Calu3 (cell line): ENCODE measurements at places on chromosomes 1 and 21.

GRCh38 chr1:155184835-155185782 lies 11.5 kb downstream of the TRIM46 start:
- DNase-seq: peak; percentile 58

- DNase-seq: no peak
These were observed 18.8 kb downstream of the PTPRC start for GRCh38 chr1:198657550-198658064.

DNA sequence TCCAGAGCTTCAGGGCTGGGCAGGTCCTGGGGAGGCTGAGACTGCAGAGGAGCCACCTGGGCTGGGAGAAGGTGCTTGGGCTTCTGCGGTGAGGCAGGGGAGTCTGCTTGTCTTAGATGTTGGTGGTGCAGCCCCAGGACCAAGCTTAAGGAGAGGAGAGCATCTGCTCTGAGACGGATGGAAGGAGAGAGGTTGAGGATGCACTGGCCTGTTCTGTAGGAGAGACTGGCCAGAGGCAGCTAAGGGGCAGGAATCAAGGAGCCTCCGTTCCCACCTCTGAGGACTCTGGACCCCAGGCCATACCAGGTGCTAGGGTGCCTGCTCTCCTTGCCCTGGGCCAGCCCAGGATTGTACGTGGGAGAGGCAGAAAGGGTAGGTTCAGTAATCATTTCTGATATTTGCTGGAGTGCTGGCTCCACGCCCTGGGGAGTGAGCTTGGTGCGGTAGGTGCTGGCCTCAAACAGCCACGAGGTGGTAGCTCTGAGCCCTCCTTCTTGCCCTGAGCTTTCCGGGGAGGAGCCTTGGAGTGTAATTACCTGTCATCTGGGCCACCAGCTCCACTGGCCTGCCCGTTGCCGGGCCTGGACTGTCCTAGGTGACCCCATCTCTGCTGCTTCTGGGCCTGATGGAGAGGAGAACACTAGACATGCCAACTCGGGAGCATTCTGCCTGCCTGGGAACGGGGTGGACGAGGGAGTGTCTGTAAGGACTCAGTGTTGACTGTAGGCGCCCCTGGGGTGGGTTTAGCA lies 9.3 kb downstream of the MYBPH start:
- DNase-seq: peak; percentile 58

DNA sequence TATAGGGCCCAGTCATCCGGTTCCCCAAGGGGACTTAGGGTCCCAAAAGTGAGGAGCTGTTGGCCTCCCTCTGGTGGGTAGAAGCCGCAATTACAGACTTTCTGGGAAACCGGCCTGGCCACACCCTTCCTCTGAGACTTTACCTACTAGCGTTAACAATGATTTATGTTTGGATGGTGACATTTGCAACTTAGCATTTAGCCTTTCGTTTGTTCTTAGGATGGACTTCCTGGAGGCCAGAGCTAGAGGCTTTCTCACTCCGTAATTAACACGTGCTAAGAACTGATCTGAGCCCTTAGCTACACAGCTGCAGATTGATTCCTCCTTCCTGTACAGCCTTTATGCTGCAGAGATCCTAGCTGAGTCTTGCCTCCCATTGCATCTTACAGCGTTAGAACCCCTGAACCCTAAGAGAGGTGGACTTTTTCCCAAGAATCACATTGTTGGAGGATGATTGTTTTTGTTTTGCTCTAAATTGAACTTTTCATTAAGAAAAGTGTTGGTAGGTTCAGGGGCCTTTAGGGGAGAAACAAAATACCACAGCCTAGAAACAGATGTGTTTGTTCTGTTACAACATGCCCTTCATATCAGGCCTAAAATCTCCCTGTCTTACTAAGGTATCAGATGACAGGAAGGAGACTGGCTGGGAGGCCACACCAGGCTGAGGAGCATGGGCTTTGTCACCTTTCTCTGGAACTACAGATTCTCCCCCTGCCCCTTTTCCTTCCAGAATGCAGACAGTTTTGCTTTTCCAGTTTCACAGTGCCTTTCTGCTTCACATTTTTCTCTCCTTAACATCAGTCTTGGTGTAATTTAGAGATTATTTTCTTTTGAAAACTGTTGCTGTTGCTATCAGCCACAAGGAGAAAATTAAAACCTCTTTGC lies 1.9 kb downstream of the S100A11 start:
- DNase-seq: peak; percentile 85

GRCh38 chr1:201016211-201016651 lies 7.3 kb downstream of the KIF21B start:
- no peak for DNase-seq

- peak; percentile 91 for DNase-seq
These were observed at the start of gene PYGO2 for GRCh38 chr1:154961207-154962155. Gene PYGO2 (minus strand): TSS chr1:154961782. CDS start chr1:154961576, 206 bp downstream.

DNA sequence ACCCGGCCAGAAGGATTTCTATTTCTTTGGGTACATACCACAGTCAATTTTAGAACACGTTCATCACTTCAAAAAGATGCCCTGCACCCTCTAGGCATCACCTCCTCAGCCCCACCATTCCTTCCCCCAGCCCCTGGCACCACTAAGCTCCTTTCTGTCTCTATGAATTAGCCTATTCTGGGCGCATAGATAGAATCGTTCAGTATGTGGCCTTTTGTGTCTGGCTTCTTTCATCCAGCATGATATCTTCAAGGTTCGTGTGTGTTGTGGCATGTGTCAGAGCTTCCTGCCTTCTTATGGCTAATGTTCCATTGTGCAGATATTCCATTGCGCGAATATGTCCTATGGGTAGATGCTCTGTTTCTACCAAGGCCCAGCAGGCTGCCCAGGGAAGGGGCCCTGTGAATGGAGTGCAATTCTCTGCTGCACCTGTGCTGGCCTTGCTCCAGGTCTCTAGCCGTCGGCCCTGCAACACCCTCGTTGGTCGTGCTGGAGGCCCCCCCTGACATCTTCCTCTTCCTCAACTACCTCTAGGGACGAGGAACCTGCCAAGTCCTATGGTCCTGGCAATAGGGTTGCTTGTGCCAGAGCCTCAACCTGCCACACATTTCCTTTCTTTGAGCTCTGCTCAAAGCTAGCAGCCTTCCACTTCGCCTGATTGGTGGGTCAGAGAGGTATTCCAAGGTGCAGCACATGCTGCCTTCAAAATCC lies 113.5 kb downstream of the RIPK4 start:
- no peak for DNase-seq

GRCh38 chr21:18759267-18759666 lies 355.7 kb upstream of the TMPRSS15 start:
- no peak for DNase-seq

- no peak for DNase-seq
These were observed 55.3 kb downstream of the CDC7 start for GRCh38 chr1:91555821-91556531.

- no peak for DNase-seq
These were observed 35.2 kb downstream of the TP53BP2 start for GRCh38 chr1:223810586-223810985.

DNA sequence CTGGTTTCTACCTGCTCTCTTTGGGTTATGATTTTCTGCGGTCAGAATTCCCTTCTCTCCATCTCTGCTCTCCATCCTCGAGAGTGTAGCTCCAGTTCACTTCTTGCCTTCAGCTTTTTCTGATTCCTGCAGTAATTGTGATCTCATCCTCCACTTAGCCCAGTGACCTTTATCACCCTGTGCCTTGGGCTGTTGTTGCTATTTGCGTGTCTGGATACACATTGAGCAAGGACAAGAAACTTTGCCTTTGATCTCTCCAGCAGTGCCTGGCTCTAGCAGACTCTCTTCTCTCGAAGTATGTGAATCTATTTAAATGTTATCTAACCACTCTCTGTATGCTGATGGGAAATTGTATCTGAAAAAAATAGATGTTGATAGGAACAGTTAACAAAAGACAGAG lies 76.4 kb upstream of the MARK1 start:
- DNase-seq: no peak

GRCh38 chr1:88124614-88125013 lies 559.5 kb upstream of the PKN2 start:
- no peak for DNase-seq

DNA sequence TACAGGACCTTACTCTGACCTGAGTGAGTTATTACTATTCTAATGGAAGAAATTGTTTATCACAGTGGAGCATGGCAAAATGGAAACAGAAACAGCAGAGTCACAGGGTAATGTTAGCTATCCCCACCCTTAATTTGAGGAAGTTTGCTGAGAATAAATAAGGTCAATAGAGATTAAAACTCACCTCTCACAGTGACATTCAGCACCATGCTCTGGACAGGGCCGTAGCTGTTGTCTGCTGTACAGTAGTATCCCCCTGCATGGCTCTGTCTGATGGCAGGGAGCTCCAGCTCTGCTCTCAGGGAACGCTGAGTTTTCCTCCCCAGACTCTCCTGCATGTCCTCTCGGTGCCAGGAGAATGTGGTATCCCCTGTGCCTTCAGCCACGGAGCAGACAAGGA lies 11.9 kb downstream of the FCRL4 start:
- DNase-seq: peak; percentile 26

DNA sequence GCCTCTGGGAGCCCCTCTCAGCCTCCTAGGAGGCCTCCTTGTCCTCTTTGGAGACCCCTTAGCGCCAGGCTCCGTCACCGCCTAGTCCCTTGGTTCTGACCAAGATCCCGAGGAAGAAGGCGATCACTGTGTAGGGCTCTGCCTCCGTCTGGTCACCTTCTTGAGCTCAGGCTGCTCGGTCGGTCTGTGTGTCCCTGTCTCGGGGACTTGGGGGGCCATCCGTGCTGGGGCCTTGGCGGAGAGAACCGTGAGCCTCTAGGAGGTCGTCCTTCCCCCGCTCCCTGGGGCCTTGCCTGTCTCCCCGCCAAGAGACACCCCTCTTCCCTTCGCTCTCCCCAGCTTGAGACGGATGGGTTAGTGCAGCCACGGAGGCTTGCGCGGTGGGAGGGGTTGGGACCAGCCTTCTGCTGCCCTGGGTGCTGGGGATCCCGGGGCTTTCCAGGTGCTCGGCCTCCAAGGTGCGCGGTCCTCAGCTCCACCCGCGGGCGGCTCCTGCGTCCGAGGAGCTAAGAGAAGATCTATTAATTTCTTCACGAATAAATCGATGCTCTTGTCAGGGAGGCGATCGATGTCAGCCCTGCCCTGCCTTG lies 701 bp upstream of the INSRR start:
- peak; percentile 21 for DNase-seq

DNA sequence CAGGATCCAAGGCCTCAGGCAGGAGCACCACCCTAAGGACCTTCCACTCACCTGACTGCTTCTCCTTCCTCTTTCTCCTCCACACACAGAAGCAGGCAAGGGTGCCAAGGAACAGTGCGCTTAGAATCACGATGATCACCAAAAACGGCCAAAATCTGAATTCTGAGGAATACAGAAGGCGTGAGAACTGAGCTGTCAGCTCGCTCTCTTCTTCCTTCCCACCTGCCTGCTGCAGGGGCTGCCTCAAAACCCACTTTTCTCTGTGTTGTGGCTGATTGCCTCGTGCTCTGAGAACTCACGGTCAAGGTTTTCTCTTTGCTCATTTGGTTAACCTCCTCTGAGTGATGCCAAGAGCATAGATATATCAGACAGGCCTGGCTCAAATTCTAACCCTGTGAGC lies 23.8 kb downstream of the CD244 start:
- DNase-seq: no peak

DNA sequence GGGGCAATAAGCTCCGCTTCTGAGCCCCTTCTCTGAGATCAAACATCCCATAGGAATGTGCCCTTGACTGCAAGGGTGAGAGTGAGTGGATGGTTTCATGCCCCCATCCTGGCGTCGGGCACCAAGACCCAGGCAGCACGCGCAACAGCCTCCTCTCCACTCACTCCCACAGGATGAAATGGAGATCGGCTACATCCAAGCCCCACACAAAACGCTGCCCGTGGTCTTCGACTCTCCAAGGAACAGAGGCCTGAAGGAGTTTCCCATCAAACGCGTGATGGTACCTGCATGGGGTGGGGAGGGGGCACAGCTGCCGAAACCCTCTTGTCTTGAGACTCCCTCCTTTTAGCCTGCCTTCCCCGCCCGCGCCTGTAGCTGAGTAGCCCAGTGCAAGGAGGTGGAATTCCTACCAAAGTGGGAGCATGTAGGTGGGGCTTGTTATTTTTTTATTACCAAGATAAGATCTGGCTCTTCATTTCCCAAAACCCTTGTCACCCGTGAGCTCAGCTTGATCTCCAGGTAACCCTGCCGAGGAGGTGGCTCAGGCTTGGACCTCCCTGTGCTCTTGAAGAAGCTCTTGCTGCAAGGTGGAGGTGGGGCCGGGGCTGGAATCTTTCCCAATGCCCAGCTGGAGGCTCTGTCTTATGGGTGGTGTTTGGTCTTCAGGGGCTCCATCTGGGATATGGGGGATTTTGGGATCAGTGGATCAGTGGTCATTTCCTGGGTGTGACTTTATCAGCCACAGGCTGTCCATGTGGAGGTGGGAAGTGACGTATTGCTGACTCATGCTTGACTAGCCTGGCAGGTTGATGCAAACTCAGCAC lies 24.0 kb upstream of the PADI6 start:
- no peak for DNase-seq

- DNase-seq: no peak
These were observed 99.6 kb downstream of the ZBTB18 start for GRCh38 chr1:244150665-244151064.

- DNase-seq: no peak
These were observed 116.3 kb upstream of the C1orf21 start for GRCh38 chr1:184270556-184270955.

- no peak for DNase-seq
These were observed 87.7 kb upstream of the TNFSF4 start for GRCh38 chr1:173294843-173295242.

- peak; percentile 73 for DNase-seq
These were observed 46.3 kb downstream of the UMODL1 start for GRCh38 chr21:42117229-42117966.

GRCh38 chr1:84803604-84804003 lies 89.4 kb downstream of the LPAR3 start:
- DNase-seq: no peak

DNA sequence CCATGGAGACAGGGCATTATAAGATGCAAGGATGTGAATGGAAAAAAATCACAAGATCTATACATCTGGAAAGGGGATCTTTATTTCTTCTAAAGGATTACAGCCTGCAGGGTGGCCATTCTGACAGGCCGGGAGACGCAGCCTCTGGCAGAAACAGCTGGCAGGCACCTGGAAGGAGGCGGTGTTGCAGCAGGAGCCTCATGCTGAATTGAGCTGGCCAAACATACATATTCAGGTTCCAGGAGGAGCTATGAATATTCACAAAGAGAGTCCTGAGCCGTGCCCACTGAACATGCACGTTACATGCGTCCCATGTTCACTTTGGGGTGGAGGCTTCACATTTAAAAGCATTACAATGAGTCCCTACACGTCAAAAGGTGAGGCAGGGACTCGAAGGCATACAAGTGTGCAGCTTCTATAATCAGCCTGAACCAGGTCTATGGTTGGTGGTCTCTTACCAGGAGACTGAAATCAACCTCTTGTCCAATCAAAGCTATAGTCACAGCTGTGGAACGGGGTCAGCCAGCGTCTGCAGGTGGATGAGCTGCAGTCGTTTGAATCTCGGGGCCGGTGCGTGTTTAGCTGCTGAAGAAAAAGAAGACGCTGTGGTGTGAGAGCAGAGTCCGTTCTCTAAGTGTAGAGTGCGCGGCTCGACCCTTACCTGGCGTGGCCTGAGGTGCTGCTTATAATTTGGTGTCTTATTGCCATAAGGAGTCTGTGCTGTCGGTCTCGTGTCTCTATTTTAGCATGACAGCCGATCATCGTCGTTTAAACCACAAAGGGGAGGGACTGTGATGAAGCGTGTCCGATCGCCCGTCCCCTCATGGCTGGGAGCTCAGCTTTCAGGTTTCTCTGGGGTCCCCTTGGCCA lies 183.0 kb downstream of the ETS2 start:
- DNase-seq: no peak
